Activated CD4-positive, alpha-beta T cell treated with anti-CD3 and anti-CD28 coated beads, Interleukin-2, amount 50 U/mL, for 24 hours (primary cell): ENCODE measurements at places on chromosomes 6 and 20.

GRCh38 chr20:53581444-53582250 lies 12.0 kb downstream of the ZNF217 start:
- DNase-seq = no peak

DNA sequence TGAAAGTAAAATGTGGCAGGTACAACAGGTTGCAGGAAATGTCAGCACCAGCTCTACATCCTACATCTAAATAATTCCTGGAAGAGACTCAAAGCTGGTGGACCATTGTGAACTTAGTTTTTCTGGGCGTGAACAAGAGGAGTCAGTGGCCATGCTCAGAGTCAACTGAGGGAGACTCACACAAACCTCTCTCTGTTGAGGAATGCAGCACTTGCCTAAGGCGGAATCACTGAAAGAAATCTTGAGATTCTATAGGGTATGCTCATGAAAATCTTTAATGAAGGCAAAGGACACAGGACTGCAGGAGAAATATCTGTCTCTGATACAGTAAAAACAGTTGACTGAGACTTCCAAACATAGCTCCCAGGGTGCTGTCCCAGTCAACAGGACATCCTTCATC lies 22.5 kb downstream of the SLC17A4 start:
- DNase-seq = no peak

GRCh38 chr6:87241304-87241703 lies 81.1 kb upstream of the SMIM8 start:
- DNase-seq = no peak

DNA sequence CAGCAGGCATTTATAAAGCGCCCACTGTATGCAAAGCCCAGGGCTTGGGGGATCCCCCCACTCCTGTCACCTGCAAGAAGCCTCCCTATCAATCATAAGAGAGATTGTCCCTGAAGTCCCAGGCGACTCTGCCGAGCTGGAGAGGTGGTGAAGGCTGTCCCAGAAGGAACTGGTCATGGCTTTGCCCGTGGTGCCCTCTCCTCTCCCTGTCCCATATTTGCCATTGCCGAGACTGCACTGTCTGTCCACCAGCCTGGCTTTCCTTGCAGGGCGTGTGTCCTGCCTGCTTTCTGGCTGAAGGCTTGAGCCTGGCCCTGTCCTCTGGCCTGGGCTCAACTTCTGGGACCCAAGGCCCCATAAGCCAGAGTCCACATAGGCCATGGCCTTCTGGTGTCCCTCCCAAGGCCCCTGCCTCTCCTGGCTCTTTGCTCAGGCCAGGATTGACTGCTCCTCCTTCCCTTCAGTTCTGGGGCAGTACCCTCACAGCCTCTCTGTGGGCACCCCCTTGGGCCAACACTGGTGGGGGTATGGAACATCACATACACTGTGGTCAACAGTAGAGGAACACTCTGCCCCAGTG lies 46.9 kb downstream of the CPXM1 start:
- no peak for DNase-seq

- no peak for DNase-seq
Observed at GRCh38 chr6:16991981-16992629, 109.7 kb upstream of the STMND1 start.

- DNase-seq = no peak
Observed at GRCh38 chr20:33673410-33674293, 576 bp downstream of the NECAB3 start.

DNA sequence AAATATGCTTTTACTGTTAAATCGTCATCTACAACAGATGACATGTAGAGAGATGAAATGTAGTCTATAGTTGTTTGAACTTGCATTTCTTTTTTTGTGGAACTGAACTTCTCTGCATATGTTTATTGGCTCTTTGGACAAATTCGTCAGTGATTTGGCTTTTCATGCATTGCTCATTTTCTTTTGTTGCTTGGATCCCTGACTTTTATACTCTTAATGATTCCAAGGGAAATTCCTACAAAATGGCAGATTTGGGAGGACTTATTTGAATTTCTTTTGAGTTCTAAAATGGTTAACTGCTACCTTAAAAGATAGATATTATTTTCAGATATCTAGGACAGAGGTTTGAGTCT lies 65.4 kb downstream of the UTRN start:
- no peak for DNase-seq

GRCh38 chr6:31543639-31544038 lies 1.8 kb upstream of the DDX39B start:
- DNase-seq = no peak
